ENCODE measurements at places on chromosomes 4 and X. TPM values are rescaled to one million over a fixed set of nuclear protein-coding genes. Genes with fewer than 3 reads are reported as not detected.

CENPVL2 gene
- not detected for total RNA-seq

HTN3 gene
- not detected for total RNA-seq

BEX2 gene
- total RNA-seq, result 4.3 TPM

EIF1AX gene
- 42.4 TPM for total RNA-seq

PCSK1N gene
- total RNA-seq, result not detected

GPR78 gene
- total RNA-seq, result 1.2 TPM

PNPLA4 gene
- total RNA-seq, result 8.7 TPM

ZFP42 gene
- total RNA-seq, result not detected

P2RY4 gene
- total RNA-seq, result 0.29 TPM

MAGEA12 gene
- total RNA-seq, result not detected

LNX1 gene
- total RNA-seq, result 9.8 TPM

F11 gene
- not detected for total RNA-seq

RGN gene
- 4.4 TPM for total RNA-seq

SHROOM2 gene
- 6.2 TPM for total RNA-seq

C1QTNF7 gene
- total RNA-seq, result 0.72 TPM

GLRB gene
- 32.4 TPM for total RNA-seq

SLC9B1 gene
- total RNA-seq, result 0.29 TPM

MAPK10 gene
- total RNA-seq, result 12.1 TPM

Data from osteoblast (primary cell).